ENCODE measurements at places on chromosomes 2 and 18.

DNA sequence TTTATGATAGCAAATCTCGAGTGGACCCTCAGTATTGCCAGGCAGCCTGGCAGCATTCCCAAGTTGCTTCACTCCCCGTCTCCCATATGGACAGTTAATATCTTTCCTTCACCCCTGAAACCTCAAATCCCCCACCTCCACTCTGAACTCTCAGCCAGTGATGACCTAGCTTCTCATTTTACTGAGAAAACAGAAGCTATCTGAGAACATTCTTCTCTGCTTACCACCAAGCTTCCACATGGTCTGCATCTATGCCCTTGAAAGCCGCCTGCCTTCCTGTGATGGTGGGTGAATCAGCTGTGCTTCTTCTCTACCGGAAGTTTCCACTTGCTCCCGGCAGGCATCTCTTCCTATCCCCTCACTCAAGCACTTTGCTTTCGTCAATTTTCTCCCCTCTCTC, 529.2 kb downstream of the EPHA4 start:
- DNase-seq = no peak

DNA sequence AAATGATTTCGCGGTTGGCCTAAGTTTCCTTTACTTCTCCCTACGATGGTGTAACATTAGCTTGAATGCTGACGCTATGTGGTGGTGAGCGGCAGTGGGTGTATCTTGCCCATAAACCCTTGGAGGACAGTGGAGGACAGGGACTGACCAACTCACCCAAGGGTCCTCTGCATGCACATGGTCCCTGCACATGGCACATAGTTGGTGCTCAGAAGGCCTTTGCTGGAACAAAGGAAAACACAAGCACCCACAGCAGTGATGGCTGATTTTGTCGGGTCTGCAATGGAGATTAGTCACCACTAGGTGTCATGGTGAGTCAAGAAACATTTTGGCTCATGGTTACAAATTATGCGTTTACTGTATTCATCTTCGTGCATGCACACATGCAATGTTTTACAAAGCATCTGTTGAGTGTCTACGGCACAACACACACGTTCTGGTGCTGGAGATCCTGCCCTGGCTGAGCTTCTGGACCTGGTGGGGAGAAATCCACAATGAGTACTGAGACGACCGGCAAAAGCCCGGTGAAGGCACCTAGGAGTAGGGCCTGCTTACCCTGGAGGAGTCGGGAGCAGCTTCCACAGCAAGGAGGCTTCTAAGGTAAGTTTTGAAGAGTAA, 44.0 kb downstream of the PDCL3 start:
- DNase-seq = peak; percentile 66

DNA sequence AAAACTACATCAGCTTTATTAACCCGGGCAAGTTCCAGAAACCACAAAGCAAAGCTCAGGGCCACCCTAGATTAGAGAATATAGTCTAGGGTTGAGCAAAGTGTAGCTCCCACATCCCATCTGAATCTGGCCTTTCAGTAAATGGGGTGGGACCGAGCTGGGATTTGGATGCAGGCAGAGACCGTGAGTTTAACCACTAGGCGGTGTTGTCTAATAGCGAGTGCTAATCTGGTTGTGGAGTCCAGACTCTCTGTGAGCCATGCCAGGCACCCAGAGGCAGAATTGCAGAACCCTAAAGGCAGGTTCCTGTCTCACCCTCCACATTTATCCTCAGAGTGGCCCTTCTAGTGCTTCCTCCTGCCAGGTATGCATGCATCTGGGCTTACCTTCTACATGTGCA, 435.9 kb downstream of the TSN start:
- peak; percentile 55 for DNase-seq

DNA sequence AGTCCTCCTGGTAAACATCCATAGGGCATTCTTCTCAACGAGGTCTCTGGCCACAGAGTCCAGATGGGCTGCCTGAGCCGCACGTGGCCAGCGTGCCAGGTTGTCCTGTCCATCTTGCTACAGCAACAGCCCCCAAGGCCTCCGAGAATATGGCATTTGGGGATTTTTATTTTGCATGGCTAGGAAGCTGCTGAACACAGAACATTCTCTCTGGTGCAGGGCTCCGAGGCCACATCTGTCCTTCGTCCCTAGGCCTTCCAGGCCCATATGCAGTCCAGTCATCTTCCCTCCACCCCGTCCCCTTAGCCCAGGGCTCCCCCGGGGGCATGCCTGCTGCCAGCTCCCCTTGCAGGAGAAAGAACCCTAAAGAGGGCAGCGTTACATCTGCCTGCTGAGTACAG, 2.3 kb downstream of the HDAC4 start:
- no peak for DNase-seq

- DNase-seq = no peak
These were observed 784 bp downstream of the CRACDL start for GRCh38 chr2:98935111-98935770.
